Stimulated activated CD8-positive, alpha-beta memory T cell treated with anti-CD3 and anti-CD28 coated beads, Interleukin-4, amount 100 ng/mL, for 1 hour (primary cell): ENCODE measurements at places on chromosomes 6 and 20.

DNA sequence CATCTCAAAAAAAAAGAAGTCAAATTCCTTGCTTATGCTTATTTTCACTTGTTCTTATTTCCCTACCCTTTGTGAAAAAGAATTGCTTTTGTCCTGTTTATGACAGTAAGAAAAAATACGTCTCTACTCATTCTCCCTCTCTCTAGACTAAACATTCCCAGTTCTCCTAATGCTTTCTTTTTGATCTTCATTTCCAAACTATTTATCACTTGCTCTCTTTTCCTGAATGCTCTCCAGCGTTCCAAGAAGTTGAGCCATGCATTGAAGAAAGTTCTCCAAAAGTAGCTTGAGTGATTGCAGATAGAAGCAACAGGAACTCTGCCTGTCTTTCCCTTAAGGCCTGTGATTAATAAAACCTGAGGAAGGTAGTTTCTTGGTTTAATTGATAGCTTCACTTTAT is 53.1 kb upstream of the TMEM170B start:
- no peak for DNase-seq

- no peak for DNase-seq
These were observed 176.6 kb upstream of the PTPRK start for GRCh38 chr6:128696691-128697689.

DNA sequence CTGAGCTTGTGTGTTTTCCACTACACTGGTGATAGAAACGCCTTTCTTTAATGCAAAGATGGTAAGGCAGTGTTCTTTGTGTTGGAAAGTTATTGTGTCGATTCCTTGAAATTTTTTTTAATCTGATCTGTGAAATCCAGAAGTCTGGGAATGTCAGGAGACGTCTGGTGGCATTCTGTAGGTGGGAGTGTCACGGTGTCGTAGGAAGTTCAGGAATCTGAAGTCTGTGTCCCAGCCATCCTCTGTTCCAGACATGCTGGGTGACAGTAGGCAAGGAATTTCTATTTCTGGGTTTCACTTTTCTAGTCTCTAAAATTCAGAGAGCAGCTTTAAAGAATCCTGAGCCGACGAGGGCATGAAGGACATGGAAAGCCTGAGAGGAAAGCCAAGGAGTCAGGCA is 223.8 kb downstream of the ZNF217 start:
- DNase-seq: no peak

- no peak for DNase-seq
These were observed 90.5 kb downstream of the SOD2 start for GRCh38 chr6:159602431-159603041.

DNA sequence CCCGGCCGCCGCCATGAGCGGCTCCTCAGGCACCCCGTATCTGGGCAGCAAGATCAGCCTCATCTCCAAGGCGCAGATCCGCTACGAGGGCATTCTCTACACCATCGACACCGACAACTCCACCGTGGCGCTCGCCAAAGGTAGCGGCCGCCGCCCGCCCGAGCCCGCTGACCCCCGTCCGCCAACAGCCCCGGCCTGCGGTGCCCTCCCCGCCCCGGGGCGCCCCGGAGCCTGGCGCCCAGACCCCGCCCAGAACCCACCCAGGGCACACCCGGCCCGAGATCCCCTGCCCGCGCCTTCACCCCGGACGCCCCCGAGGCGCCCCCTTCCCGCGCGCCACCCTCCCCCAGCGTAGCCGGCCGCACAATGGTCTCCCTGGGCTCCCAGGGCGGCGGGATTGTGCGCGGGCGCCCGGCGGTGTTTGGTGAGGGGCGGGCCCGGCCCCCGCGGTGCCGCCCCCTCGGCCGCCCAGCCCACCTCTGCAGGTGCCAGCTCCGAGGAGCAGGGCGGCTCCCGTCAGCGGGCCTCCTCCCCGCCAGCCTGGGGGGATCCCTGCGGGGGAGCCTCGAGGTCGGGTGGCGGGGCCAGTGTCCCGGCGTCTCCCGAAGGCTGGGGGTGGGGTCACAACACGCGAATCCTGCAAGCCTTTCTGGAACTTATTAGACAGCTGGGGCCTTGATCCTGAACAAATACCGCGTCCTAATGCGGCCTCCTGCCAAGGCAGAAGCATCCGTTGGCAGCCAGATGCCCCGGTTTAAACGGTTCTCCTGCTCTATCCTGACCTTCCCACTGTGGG is 577 bp downstream of the LSM14B start:
- peak; percentile 20 for DNase-seq

GRCh38 chr6:122063076-122063475 is 336.4 kb upstream of the HSF2 start:
- no peak for DNase-seq

DNA sequence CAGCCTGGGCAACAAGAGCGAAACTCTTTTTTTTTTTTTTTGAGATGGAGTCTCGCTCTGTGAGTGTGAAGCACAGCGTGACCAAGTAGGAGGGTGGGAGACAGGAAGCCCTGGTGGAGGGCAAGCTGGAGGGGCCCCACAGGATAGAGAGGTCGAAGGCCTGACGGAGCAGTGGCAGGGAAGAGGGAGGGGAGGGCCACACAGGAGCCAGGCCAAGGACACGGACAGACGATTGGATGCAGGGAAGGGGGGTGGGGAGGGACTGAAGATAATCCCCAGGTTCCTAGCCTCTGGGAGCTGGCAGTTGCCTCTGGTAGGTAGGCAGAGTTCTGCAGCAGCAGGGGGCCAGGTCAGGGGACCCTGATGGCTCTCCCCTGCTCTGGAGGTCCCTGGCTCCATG is 10.8 kb upstream of the GUCA1A start:
- DNase-seq: no peak

DNA sequence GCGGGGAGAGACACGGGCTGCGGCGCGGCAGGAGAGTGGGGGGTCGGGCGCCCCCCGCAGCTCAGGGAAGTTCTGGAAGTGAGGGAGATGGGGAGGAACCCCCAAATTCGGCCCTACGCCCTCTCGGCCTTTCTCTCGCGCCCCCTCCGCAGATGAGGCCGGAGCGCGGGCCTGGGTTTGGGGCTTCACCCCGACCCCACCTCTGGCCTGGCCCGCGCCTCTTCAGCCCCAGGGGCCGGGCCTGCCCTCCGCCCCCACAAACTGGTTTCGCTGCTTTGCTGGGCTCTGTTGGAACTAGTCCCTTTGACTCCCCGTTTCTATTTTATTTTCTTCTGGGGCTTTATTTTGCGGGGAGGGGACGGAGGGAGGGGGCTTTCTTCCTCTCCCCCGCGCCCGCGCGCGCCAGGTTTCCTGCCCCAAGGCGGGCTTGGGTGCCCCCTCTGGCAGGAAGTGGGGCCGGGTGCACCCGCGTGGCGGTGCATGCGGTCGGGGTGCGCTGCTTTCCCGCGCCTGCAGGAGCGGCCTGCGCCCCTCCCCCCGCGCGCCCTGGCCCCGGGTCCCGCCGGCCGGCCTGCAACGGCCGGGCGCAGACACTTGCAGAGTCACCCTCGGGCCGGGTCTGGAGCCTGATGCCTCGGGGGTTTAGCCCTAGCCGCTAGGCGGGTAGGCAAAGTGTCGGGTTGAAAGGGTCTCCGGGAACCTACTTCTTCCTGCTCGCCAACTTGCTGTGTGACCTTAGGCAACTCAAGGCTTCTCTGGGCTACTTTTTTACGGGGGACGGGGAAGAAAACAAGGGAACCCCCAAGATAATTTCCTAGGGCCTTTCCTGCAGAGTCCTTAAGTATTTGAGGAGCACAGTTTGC is 1.3 kb downstream of the HMGA1 start:
- DNase-seq: no peak

DNA sequence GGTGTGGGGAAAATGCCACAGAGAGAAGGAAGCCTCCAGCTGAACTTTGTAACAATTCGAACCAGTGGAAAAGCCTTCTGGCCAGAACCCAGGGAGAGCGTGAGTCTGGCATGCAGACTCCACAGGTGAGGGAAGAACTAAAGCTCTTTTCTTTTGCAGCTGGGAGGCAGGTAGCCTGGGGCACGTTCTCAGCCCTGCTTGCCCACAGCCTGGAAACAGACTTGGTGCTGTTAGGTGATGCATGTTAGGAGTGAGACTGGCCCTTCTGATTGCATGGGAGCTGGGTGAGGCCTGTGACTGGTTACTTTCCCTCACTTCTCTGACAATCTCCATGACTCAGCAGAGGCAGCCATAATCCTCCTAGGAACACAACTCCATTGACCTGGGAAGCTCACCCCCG is 34.2 kb downstream of the PROKR2 start:
- DNase-seq: no peak
